ENCODE measurements at places on chromosomes 3 and 15.

DNA sequence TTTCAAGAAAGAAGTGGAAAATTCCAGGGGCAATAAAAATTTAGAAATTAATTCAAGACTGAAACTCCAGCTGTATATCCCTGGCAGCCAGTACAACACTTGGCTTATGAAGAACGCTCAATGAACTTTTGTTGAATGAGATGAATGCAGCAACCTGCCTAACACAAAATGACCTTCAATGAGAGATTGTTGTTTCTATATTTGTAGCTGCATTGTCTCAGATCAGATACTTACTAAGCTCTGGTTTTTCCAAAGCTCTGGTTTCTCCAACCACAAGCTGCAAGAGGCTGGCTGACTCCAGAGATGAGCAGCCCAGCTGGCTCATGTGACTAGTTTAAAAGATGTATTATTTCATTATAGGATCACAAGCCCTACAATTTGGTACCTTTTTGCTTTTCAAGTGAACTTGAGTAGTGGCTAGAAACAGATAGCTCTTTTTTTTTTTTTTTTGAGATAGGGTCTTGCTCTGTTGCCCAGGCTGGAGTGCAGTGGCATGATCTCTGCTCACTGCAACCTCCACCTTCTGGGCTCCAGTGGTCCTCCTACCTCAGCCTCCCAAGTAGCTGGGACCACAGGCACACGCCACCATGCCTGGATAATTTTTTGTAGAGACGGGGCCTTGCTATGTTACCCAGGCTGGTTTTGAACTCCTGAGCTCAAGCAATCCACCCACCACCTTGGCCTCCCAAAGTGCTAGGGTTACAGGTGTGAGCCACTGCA, 57.4 kb downstream of the UMPS start:
- DNase-seq, result no peak

DNA sequence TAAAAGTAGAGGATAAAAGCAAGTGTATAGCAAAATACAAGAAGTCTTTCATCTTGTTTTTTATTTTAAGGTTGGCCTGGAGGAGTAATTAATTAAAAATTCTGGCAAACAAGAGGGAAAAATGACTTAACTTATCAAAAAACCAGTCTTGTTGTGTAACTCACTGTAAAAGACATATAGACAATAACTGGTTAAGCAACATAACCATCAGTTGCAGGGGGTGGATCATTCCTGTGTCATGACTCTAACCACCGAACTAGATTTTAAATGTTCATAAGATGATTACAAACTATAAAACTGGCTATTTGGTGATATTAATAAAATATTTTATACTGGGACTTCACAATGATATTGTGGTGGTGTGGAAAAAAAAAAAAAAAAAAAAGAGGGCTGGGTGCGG, 130.6 kb downstream of the STAG1 start:
- DNase-seq, result no peak

- DNase-seq, result no peak
Observed at GRCh38 chr15:83657549-83657948, 3.6 kb downstream of the ADAMTSL3 start.

DNA sequence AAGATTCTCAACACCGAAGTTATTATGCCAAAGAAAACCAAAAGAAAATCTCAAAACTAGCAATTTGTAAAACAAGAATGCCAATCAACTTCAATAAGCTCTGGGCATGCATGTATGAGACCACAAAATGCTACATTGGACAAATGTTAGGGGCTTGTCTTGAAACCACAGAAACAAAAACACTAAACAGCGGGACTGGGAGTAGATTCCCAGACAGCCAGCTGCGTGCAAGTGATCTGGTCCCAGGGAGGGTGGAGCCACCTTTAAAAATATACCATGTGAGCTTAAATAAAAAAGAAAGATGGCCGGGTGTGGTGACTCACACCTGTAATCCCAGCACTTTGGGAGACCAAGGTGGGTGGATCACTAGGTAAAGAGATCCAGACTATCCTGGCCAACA, 163.6 kb upstream of the PRICKLE2 start:
- no peak for DNase-seq

GRCh38 chr3:30538791-30539190, 67.6 kb upstream of the TGFBR2 start:
- DNase-seq, result no peak

All from neural crest cell (in vitro differentiated cells).